Activated T-cell treated with anti-CD3 and anti-CD28 coated beads for 1 hour (primary cell): ENCODE measurements at places on chromosomes 3 and 15.

DNA sequence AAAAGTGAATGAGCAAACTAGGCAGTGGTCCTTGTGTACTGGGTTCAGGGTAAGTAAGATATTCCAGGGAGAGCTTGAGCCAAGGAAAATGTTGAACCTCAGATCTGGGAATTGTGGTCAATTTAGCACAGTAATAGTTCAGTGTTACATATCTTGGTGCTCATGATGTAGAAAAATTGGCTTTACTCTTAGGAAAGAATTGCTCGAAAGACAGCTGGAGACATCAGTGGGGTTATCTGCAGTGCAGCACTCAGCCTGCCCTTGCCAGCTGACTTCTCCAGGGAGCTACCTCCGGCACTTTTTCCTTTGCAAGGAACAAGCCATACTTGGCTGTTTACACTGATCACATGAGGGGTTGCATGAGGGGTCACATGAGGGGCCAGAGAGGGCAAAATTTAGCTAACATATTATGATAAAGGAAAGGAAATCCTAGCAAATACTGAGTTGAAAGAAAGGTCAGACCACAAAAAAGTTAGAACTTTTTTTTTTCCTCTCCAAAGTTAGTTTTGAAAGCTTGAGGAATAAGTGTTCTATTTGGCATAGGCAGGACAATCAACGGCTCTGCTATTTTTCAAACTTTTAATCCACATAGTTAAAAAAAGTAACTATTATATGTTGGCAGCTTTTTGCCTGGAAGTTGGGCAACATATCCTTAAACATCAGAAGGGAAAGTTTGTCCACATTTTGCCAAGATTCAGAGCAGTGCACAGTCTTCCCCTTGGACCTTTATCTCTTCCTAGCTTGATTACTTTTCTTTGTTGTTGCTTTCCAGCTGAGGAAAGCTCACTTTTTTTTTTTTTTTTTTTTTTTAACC lies 92.4 kb downstream of the COL6A6 start:
- DNase-seq = no peak

DNA sequence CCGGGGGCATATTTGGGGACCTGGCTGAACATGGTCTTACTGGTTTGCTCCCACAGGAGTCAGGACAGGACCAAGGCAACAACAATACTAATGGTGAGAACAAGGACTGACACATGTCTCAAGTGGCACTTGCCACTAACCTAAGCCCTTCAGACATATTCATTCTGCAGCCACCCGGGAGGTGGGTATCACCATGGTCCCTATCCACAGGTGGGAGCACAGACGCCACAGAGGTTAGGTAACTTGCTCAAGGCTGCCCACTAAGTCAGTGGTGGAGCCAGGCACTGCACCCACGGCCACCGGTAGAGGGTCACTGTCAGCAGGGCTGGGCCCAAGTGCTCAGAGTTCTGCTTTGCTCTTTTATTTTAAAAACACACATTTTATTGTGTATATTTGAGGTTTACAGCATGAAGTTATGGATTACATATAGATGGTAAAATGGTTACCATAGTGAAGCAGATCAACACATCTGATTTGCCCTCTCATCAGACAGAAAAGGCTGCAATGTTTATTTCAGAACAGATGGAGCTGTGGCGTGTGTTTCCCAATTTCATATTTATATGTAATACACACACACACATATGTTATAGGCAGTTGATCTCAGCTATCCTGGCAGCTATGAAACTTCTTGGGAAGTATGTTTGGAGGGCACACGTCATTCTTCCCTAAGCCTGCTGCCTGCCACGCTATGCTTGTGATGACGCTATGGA lies 30.0 kb upstream of the SLC41A3 start:
- DNase-seq = no peak

GRCh38 chr3:126134219-126134975 lies 46.0 kb downstream of the ALDH1L1 start:
- peak; percentile 17 for DNase-seq

DNA sequence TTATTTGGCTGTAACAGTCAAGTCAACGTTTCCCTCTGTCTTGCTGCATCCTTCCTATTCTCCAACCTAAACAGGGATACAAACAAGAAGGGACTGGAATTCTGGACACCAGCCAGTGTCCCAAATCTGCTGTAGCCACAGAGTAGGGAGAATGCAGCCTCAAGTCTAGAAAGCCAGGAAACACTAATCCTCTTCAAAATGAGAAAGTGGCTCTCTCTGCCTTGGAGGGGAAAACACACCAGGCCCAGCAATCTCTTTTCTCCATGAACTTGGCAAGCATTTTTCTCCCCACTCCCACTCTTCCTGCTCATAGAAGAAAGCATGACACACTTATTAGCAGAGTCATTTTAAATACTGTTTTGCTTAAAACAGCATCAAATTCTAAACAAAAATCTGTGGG lies 781.7 kb downstream of the SQOR start:
- DNase-seq = no peak

DNA sequence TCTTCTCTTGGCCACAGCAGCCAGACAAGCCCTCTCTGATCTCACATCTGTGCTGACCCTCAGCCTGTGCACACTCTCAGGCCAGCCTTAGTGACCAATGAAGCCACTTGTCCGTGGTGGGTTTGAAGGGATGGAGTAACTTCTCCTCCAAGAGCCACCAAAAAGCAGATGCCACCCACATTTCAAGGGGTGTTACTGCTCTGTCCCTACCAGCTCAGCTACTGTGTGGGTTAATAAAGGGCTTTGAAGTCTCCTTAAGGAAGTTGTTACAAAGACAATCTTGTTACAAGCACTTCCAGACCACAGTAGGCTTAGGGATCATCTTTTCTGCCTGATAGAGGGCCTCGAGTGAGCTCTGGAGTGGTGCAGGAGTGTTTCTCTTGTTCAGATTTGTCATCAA lies 3.3 kb upstream of the CA12 start:
- DNase-seq = no peak

DNA sequence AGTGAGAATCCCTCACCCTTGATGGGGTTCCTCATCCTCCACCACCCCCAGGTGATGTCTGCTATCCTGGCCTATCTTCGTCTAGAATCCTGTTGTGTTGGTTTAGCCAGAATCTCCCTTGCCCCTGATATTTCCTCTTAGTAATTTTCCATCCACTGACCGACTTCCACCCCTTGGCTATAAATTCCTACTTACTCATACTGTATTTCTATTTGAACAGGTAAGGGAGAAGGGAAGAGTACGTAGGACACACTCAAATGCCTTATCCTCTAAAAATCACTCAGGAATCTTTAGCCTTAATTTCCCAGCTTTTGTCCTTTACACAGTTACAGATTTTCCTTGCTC lies 678 bp upstream of the TFG start:
- DNase-seq = no peak

DNA sequence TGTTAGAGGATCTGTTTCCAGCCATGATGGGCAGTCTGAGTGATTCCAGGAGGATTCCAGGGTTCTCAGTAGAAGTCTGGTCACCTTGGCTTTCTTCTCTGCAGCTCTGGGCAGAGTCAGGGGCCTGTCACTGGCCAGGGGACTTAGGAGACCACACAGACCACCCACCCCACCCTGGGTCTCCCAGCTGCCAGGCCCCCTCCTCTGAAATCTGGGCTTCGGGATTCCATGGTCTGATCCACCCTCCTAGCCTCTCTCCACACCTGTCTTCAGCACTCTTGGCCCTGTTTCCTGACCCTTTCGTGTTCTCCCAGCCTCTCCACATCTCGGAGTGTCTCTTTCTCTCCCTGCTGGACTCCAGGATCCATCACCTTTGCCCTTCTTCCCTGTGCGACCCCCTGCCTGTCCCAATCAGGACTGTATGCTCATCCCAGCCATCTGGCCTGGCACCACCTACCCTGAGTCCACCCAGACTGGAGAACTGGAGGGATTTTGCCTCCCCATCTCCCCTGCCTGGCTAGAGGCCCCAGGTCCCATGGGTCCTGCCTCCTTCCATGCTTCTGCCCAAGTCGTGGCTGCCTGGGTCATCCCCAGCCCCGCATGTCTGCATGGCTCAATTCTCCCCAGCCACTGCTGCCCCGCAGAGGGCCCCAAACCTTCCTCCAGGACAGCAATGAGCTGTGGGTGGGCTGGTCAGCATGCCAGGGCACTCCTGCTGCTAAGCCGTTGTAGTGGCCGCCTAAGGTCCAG lies 34.3 kb downstream of the GOLGA6L10 start:
- DNase-seq = no peak

DNA sequence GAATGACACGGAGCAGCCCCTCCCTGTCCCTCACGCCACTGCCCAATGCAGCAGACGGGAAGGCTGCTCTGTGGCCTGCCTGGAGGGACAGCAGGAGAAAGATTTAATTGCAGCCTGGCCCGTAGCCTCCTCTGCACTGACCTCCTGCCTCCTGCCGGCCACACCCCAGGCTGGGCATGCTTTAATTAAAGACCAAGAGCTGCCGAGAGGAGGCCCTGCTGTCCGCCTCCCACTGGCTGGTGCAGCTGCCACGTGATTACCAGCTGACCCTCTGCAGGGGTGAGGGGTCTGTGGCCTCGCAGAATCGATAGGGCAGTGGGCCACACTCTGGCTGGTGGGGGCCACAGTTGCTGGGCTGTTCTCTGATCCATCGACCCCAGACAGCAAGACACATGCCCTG lies 100.2 kb upstream of the PRR23E start:
- DNase-seq = no peak

DNA sequence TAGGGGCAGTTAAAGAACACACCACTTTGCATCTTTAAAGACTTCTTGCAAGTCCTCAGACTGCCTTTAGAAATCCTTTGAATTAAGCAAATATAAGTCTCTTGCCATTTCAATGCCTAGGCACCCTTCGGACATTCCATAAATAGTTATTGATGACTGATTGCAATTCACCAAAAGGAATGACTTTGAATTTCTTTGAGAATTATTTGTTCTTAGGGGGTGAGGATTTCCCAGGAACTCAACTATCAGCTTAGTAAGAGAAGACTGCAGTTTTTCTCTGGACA lies 495 bp upstream of the MYEF2 start:
- no peak for DNase-seq

GRCh38 chr3:149009732-149010131 lies 18.4 kb downstream of the GYG1 start:
- no peak for DNase-seq
